ENCODE measurements at places on chromosomes 1 and 21.

- DNase-seq: no peak
Measured at GRCh38 chr21:18951271-18952038, 547.9 kb upstream of the TMPRSS15 start.

- DNase-seq: no peak
Measured at GRCh38 chr1:164617377-164618201, 58.6 kb downstream of the PBX1 start.

DNA sequence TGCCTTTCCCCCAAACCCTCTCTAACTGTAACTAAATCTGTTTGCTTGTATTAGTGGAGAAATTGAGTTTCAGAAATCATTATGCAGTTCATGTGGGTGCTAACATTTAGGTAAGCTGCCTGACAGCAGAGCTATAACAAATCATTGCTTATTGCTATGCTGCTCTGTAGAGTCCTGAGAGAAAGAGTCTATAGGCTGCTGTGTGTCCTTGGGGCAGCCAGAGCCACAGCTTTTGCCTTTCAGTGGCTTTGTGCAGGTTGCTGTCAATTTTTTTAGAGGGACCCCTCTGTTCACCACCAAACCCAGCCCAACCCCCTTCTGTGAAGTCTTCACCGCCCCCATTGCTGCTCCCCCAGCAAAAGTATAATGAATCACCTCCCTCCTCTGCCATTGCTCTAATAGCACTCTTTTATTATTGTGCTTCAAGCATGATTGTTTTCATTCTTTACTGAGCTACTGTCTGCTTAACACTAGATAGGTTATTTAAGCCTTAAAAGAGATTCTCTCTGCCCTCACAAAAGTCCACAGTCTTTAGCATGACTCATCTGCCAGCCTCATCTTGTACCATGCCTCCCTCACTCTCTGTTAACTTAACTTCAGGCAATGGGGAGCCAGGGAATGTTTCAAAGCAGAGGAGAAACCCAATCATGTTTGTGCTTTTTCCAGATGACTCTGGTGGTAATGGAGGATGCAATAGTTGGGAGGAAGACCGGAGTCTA, 38.6 kb downstream of the DIRAS3 start:
- no peak for DNase-seq

- DNase-seq: no peak
Measured at GRCh38 chr21:41895643-41896493, 16.7 kb upstream of the PRDM15 start.

DNA sequence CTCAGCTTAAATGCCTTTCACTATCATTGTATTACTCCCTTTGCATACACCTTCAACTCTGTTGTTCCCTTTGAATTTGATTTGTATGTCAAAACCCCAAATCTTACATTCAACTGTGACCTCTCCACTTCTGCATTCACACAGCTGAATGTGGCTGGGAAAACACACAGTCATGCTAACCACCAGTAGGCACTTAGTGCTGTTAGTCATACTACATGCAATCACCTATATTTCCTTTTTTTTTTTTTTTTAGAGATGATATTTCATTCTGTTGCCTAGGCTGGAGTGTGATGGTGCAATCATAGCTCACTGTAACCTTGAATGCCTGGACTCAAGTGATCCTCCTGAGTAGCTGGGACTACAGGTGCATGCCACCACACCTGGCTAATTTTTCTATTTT, 16.2 kb downstream of the BTBD8 start:
- DNase-seq: no peak

DNA sequence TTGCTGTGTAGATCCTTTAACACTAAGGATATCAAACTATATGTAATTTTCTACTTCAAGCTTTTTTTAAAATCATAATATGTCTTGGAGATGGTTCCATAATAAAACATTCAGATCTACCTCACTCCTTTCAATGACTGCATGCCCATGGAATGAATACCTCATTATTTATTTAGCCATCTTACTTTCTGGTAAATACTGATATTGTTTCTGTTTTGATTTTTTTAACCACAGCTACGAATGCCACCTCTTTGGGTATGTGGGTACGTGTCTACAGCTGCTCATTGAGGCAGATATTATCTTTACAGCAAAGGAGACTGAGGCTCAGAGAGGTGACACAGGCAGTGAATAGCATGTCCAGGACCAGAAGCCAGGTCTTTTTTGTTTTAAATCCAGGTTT, 215.7 kb downstream of the ST6GALNAC3 start:
- no peak for DNase-seq

GRCh38 chr1:78649628-78650027, at the start of gene IFI44:
IFI44 (plus strand) TSS chr1:78649831; CDS start chr1:78650196, 365 bp downstream.
- peak; percentile 91 for DNase-seq

DNA sequence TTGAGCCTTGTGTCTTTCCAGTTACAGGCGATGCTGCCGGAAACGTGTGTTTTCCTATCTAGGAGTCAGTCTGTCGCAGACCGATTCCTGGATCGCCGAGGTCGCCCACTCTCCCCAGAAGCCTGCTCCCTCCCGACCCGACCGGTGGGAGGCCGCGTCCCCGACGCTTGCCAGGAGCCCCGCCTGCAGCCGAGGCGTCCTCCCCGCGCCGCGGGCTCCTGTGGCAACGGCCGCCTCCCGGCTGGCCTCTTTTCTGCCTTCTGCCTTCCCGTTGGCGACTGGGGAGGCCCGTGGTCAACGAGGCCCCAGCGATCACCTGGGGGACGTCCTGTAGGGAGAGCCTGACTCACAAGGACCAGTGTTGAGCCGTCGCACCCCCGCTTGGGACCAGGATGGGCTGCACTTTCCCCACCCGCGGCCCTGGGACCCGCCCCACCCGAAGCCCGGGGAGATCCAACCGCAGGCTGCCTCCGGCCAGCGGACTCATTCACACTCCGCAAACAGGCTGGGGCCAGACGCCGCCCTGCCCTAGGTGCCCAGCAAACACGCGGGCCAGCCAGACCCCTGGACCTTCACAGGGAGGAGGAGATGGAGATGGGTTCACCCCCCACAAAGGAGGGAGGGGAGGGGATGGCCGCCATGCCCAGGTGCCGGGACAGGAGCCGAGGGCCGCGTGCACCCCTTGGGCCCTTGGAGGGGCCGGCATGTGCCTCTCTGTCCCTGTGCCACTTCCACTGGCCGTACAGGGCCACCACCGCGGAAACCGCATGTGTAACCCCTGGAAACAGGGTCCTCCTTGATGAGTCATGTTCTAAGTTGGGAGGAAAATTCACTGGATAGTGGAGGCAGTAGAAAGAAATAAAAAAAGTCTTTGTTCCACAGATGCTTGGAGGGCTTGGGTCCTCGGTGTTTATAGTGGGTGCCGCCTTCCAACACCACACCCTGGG, 7.2 kb upstream of the COL6A1 start:
- DNase-seq: peak; percentile 74

GRCh38 chr1:184907500-184907899, 66.8 kb downstream of the NIBAN1 start:
- DNase-seq: no peak

DNA sequence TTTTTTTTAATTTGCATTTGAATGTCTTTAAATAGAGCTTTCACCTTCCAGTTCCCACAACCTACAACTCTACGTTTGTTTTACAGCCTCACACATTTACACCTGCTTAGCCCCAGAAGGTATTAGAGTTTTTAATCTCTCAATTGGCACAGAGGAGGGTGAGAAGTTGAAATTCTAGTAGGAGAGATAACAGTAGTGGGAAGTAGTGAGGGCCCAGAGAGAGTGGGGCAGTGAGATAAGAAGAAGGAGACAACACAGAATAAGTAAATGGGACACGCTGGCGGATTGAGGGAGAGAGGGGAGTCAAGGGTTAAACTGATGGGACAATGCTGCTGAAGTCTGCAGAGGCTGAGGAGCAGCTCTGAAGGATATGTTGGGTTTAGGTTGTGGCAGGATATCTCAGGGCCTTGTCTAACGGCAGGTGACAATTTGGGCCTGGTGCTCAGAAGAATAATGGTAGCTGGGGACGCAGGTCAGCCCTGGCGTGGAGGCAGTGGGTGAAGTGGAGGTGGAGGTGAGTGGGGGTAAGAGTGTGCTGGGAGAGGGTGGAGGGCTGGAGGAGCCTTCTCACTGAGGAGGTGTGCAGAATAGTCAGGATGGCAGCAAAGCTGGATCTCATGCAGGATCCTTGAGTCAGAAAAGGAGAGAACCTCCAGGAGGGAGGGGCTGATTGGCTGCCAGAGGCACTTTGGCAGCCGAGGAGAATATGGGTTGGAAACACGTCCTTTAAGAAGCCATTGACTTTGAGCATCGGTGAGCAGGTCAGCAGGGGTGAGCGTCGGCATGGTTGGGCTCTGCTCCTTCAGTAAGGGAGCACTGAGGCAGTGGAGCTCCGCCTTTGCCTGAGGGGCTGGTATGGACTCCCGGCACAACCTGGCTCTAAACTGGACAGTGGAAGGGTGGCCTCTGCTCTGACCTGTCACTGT, 72.9 kb downstream of the SYT6 start:
- DNase-seq: no peak

- no peak for DNase-seq
Measured at GRCh38 chr1:37940299-37940947, 6.4 kb downstream of the INPP5B start.

- DNase-seq: no peak
Measured at GRCh38 chr1:203525685-203526084, 31.7 kb downstream of the OPTC start.

- DNase-seq: no peak
Measured at GRCh38 chr21:28375708-28376385, 616.8 kb downstream of the LTN1 start.

DNA sequence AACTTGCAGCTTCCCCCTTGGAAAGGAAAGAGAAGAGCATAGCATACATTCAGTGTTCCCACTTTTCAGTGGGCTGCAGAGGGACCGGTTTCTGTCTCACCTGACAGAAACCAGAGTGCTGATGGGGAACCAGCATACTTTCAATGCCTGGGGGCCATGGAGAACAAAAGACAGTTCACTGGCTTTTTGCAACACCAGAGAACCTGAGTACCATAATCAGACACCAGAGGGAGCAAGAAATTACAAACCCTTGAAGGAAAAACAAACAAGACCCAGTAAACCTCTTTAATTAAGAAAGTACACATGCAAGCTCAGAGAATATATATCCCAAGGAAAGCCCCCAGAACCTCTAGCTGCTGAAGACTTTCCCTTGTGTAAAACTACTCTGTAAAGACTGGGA, 51.1 kb downstream of the CSMD2 start:
- no peak for DNase-seq

DNA sequence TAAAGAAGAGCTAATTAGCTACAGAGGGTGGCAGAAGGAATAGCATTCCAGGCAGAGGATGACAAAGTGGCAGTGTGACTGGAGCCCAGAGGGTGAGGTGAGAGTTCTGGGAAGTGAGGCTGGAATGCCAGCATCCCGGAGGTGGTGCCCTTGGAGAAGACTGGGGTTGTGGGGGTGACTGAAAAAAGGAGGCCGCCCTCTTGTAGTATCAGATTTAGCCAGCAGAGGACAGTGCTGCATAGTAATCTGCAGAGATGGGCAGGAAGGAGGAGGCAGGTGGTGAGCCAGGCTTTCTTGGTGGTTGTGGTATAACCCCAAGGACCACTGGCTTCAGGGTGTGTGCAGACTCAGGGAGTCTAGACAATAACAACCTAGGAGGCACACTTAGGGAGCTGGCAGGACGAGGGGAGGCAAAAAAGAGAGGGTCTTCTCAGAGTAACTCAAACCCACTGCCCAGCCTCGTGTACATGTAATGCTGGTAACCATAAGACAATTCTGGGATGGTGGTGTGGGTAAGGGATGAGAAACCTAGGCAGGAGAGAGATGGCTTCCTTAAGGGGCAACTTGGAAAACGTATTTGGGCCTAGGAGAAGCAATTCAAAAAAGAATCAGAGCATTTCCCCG, 30.5 kb downstream of the MROH7 start:
- DNase-seq: no peak

GRCh38 chr1:36599828-36600227, 117.1 kb upstream of the CSF3R start:
- DNase-seq: no peak

GRCh38 chr1:51270751-51271150, 34.7 kb downstream of the RNF11 start:
- no peak for DNase-seq

GRCh38 chr1:203147376-203147775, 19.9 kb downstream of the ADORA1 start:
- no peak for DNase-seq

DNA sequence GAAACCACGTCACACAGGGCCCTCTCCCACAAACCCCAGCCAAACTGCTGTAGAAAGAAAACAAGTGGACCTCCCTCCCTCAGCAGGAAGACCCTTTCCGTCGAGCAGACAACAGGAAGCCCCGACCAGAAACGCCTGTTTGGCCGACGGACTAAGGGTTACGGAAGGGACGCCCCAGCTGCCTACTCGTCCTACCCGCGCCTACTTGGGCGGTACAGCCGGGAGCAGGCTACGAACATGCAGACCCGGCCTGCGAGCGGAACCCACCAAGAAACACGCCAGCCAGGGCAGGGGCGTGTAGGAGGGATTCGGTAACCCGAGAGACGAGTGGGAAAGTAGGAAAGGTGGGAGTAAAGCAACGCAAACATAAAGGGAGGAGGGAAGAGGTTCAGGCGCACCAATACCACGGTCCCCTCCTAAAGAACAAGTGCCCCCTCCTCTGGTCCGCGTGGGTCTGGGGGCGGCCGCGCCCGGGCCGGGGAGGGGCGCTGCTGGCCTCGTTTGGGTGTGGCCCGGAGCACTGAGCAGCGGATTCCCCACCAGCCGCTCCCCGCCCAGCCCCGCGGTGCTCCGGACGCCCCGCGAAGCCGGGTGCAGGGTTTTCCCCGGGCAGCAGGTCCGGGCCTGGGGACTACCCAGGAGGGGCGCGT, 450 bp downstream of the S100A10 start:
- peak; percentile 62 for DNase-seq

DNA sequence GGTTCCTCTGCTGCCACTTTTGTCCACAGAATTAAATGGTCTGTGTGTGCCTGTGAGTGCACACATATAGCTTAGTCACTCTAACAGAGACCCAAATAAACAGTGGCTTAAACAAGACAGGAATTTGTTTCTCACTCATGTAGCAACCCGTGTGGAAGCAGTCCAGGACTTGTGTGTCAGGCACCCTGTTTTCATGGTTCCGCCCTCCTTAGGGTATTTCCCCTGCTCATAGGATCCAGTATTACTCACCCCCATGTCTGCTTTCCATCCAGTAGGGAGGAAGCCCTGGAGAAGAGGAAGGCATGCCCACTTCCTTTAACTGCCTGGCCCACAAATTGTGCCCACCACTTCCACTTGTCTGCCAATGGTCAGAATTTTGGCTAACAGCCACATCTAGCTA, 41.3 kb upstream of the TACSTD2 start:
- peak; percentile 61 for DNase-seq

GRCh38 chr1:34426325-34426896, 249.7 kb downstream of the C1orf94 start:
- no peak for DNase-seq
